ENCODE measurements at places on chromosomes 5 and 9.

DNA sequence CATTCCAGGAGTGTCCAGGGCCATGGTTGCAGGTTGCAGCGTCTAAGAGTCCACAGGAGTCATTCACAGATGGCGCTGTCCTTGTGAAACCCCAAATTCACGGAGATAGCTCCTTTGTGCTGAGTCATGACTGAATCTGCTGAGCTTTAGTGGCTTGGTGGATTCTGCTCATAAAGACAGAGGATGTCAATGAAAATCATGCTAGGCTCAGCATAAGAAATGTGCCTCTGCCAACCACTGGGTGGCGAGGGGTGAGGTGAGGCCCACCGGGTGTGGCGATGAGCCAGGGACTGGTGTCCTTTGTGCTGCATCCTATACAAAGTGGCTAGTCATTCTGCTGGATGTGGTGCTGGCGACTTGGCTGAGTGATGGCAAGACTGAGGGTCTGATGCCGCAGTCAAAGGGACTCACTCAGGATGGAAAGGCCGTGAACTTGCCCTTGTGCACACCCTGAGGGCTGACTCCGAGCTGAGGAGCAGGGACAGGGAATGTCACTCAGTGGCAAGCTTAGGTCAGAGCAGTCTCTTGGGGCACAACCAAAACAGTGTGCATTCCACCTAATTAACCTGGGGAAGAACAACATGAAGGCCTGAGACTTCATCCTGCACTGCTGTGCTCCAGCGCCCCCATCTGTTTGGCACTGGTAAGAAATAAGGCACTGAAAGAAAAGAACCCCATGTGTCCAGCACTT lies 71.5 kb downstream of the DAP start:
- no peak for DNase-seq

DNA sequence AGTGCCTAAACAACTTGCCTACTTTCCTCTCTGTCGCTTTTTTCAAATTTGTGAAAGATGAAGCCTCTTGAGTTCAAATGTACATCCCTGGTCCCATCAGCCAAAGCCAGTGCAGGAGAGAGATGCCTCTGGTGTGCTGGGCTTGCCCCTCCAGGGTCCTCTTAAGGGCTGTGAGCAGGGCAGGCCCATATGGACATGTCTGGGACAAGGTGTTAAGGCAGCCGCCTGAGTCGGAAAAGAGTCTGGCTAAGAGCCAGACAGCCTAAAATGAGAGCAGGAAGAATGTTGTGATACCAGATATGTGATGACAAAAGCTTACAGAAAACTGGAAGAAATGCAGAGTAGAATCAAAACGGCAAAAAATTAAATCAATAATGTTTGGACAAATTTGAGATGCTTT lies 72.5 kb downstream of the APTX start:
- no peak for DNase-seq

DNA sequence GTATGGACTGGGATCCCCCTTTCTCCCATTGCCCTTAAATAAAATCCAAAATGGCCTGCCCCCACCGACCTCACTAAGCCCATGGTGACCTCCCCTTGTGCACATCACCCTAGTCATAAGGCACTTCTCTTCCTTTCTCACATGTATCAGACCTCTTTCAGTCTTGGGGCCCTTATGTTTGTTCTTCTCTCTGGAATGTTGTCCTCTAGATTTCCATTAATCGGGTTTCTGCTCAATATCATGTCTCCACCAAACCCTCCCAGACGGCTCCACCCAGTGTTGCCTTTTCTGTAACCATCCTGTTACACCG lies 196.3 kb downstream of the ERCC6L2 start:
- no peak for DNase-seq

- DNase-seq, result no peak
These were observed 526.7 kb downstream of the PDE4D start for GRCh38 chr5:59366784-59367183.

DNA sequence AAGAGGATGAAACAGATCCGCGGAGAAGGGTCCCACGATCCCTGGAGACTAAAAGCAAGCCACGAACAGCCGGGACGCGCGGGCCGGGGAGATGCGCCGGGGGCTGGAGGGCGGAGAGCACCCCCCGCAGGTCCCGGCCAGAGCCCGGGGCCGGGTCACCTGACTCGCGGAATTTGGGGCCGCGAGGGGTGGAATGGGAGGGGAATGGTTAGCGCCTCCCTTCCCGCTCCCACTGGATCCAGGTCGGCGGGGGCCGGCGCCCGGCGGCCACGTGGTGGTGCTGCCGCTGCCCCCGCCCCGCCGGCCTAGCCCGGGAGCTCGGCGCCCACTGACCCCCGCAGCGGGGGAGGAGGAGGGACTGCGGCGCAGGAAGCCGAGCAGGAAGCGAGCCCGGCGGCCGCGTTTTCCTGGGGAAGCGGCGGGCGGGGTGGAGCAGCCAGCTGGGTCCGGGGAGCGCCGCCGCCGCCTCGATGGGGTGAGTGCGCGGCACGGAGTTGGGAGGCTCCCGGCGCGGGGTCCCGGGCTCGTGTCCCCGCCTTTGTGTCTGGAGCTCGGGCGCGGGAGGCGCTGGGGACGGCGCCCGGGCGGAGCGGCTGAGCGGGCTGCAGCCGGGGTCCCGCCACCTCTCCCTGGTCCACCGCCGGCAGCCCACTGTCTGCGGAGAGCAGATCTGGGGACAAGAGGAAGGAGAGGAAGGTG lies at the start of gene RAI14:
Gene RAI14 (plus strand): TSS at position 328 of the 699 bp plus-strand sequence. CDS start 30,592 bp downstream, outside the sequence.
- peak; percentile 44 for DNase-seq

- DNase-seq, result no peak
These were observed 74.8 kb downstream of the CETN3 start for GRCh38 chr5:90334741-90335140.

GRCh38 chr5:38695021-38695958 lies 138.8 kb upstream of the LIFR start:
- DNase-seq, result no peak

DNA sequence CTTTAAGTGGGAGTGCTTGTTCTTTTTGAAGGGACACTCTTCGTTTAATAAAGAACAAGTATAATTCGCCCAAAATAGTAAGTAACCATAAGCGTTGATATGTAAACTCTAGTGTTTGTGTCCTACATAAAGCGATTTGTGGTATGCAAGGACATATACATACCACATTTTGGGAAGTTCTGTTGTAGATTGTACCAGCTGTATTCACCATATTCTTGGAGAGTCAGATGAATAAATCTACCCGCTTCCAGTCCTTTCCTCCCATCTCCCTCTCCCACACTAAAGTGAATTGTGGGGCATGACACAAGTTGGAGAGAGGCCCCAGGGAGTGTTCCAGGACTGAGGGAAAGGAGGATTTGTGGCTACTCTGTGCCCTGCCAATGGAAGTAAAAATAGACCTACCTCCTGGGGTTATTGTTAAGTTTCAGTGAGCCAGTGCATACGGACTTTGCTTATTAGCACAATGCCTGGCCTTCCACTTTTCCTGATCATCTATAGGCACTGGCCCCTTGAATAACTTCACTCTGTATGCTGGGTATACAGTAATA lies 40.6 kb downstream of the ARHGAP26 start:
- no peak for DNase-seq

- DNase-seq, result no peak
These were observed 23.4 kb downstream of the DMRTA1 start for GRCh38 chr9:22469928-22470544.

DNA sequence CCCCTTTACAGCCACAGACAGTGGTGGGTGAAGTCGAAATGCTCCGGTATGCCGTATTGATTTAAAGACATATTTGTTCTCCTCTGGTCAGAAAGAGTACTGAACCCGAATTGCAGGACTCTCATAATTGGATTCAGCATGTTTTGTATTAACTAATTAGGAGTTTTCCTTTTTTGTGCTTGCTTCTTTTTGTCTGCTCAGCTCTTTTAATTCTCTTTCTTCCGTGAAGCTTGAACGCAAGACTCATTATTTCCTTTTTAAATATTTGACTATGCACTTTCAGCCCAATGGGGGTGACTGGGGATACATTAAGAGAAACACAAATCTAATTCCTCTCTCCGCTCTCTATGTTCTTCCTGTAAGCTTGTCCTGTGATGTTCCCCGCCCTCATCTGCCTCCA lies 246.6 kb upstream of the IRX2 start:
- DNase-seq, result no peak

DNA sequence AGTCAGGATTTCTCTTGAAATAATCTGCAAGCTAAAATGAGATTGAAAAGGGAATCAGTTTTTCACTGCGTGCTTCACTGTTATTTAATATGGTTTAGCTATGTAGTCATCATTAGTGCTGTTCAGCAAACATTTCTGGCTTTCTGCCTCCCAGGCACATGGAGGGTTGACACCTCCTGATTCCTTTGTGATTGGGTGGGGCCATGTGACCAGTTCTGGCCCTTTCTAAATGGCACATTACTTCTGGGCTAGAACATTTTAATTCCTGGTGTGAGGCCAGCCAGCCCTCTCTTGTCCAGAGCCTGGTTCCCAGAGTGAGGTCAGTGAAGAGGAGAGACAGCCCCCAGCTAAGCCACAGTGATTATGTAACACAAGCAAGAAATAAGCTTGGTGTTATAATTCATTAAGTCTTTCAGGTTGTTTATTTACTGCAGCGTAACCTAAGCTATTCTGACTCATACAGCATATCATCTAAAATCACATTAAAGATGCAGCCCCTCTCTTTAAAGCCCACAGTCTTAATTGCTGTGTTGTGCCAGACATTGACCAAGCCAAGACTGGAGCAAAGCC lies 17.4 kb upstream of the ARSI start:
- DNase-seq, result no peak

- no peak for DNase-seq
These were observed 6.9 kb downstream of the SHC3 start for GRCh38 chr9:89171693-89172092.

GRCh38 chr5:139752506-139753473 lies 42.8 kb upstream of the PSD2 start:
- DNase-seq, result no peak

GRCh38 chr9:132283863-132284262 lies 70.9 kb downstream of the SETX start:
- no peak for DNase-seq

DNA sequence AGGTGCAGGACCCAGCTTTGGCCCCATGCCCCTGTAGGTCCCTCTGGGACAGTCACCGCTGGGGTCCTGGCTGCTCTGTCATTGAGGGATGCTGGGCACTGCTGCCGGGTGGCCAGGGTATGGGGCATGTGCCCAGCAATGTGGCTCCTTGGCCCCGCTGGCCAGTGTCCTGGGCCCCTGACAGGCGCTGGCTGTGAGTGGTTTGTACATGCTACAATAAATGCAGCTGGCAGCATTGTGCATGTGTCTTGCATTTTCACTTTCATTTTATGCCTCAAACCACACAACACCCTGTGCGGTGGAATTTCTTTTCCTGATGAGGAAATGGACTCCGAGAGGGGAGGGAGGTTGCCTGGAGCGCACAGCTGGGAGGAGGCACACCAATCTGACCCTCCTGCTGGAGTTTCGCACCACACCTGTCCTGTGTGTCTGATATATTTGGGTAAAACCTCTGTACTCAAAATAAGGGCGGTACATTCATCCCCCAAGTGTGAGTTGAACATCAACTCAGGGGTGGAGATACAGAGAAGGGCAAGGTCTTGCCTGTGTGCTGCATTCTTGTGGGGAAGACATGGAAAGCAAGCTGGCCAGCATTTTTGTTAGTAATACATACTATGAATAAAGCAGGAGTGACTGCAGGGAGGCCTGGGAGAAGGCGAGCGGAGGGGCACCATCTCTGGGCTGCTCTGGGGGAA lies 11.7 kb downstream of the TSPAN17 start:
- DNase-seq, result peak; percentile 25

GRCh38 chr9:126506361-126507317 lies 107.1 kb upstream of the LMX1B start:
- DNase-seq, result no peak

DNA sequence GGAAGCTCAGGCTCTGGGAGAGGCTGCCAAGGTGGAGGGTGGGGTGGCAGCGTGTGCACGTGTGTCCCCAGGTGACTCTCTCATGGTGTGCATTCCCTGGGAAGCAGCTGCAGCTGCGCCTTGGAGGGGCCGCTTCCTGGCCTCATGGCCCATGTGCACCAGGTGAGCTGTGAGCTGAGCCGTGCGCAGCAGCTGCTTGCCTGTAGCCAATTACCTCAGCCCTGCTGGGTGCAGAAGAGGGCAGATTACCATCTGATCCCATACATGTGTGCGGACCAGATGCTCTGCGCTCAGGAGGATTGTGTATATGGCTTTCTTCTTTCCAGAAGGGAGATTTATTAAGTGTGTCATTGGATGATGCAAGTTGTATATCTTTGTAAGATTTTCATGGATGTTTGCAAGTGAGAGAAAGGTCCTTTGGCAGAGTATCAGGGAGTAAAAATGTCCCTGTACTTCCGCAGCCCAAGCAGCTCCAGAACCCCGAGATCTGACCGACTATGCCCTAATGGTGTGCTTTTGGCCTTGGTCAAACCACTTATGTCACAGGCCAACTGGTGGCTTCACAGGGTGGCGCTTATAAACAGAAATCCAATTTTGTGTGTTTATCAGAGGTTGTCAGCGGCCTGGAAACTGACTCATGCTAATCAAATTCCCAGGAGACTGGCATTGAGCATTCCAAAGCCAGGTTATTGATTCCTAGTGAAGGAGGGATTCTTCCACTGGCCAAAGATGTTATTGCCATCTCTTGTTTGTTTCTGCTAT lies 229.3 kb downstream of the GOLPH3 start:
- no peak for DNase-seq

DNA sequence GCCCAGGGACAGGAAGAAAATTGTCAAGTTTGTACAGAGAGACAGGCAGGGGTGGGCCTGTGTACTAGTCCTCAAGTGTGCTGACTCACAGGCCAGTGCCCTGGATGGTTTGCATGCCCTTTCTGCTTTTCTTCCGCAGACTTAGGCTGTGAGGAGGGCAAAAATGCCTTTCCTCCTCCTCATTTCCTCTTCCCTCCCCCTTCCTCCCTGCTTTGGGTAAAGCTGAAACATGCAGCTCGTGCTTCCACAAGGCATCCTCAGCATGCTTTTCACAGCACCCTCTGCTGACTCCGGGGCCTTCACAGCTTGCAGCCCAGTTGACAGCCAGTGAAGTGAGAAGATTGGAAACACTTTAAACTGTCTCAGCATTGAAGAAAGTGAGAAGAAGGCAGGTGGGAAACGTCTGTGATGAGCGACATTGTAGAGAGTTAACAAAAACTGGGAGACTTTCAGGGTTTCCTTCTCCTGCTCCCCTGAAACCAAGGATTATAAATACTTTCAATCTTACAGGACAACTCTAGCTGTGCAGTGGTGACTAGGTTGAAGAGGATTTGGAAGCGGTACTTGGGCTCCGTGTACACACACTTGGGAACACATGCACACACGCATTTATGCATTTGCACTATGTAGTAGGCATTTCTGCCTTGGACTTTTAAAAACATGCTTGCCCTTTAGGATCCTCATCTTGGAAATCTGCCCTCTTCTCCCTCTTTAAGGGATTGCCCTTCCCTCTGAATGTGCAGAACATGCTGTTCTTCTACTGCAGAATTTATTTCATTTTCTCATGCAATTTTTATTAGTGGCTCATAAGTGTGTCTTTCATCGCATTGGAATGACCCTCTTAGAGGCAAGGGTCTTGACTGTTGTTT lies 138.8 kb downstream of the GRIA1 start:
- no peak for DNase-seq

Data from CD4-positive, alpha-beta T cell treated with Interleukin-17A for 4 hours (primary cell).